AG20443 (cell line): ENCODE measurements at places on chromosomes 5 and 9.

- DNase-seq = no peak
Measured at GRCh38 chr9:116466271-116467235, 220.6 kb upstream of the TRIM32 start.

DNA sequence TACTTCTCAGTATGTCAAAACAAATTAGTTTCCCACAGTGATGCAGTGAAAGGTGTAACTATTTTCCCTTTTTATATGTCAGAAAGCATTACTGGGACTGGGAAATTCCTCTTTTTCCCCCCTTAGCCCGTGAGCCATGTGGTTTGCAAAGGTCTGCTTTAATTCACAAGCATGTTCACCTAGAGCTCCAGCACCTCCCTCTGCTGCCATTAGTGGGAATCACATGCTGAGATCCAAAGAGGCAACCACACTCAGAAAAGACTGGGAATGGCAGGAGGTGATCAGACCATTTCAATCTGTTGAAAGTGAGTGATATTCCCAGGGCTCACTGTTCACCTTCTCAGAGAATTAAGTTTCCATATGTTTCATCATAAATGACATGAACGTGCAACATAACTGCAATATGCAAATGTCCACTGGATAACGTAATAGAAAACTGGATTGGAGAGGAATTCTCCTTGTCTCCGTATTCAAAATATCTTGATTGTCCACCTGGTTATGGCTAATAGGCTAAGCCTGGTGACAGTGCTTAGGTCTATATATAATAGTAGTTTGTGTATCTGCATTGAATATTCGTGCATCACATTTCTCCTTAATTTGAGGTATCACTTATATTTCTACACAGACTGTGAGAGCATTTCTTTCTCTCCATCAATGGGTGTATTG, 703.5 kb upstream of the WWC1 start:
- DNase-seq = peak; percentile 42

DNA sequence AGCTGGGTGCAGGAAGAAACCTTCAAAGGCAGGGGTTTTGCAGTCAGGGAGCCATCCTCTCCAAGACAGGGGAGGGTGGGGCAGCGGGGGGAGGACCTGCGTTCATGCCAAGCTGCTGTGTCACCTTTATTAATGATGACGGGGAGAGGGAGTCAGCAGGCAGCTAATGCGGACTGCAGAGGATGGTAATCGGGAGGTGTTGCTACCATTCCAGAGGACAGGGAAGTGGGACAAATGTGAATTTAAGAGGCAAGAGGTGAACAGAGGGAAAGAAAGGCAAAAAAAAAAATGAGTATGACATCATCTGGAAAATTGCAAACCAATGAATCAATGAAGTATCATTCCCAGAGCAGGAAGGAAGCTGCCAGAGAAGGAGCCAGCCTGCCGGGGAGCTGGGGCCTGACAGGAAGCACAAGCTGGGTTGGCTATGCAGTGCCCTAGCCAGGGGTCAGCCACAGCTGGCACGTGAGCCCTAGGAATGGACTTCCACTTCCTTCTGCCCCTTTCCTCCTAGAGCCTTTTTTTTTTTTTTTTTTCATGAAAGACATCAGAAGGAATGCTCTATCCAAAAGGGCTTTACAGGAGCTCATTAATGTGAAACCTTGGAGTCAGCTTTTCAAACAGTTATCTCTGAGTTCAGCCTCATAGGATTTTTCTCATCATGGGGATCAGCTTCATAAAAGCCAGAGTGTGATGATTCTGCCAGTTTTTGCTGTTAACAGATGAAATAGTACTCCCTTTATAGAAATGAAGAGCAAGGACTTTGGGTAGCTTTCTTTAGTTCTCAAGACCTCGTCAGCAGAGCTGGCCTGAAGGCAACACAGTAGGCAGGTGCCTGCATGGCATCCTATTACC, 9.2 kb downstream of the INSYN2B start:
- peak; percentile 85 for DNase-seq

GRCh38 chr9:35652829-35653209, 2.1 kb upstream of the SIT1 start:
- no peak for DNase-seq

GRCh38 chr9:27582794-27583193, 9.5 kb upstream of the C9orf72 start:
- no peak for DNase-seq

DNA sequence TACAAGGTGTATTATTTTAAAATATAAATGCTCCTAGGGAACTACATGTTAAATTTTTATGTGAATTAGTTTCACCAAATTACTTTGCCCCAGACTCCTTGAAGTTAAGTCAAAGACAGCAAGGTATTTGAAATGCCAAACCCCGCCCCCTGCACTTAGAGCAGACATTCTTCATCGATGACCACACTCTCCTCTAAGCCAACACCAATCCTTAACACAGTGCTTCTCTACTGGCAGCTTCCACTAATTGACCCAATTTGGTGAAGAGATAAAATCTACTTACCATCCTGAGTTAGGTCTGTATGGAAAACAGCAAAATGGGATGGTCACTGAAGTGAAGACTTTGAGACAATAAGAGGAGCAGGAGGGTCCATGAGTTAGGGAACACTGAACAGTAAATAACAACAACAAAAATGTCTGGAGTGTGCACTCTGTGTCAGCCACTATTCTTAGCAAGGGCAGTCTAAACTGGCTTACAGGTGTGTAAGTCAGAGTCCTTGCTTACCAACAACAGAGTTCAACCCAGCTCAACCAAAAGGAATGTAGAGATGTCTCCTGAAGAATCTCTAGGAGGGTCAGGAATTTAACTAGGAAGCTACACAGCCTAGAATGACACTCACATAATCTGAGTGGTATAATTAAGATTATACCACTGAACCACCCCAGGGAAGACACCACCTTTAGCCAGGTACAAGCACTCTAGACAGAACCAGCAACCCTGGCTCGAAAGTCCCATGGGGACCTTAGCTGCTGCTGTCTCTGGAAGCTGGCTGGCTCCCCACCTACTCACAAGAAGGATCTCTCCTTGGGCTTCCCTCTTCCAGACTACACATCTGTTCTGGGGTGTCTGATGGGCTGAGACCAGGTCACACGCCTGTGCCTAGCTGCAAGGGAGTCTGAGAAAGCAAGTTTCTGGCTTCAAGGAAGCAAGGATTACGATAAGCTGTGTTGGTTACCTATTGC, 8.8 kb upstream of the UBE2QL1 start:
- DNase-seq = no peak

DNA sequence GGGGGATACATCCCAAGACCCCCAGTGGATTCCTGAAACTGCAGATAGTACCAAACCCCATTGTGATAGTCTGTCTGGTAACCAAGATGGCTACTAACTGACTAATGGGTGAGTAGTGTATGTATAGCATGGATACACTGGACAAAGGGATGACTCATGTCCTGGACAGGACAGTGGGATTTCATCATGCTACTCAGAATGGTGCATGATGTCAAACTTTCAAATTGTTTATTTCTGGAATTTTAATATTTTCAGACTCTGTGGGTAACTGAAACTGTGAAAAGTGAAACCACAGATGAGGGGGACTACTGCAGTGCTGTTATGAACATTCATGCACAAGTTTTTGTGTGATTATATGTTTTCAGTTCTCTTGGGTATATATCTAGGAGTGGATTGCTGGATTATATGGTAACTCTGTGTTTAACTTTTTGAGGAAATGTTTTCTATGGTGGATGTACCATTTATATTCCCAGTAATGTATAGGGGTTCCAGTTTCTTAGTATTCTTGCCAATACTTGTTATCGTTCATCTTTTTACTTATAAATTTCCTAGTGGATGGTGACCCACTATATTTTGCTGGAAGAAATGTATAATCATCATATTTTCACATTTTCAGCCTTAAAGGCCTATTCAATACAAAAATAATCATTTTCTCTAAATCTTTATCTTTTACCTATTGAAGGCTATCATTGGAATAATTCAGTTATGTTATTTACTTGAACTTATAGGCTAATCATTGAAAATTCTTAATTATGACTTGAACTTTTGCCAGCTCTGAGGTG, 140.9 kb downstream of the NR3C1 start:
- peak; percentile 31 for DNase-seq

DNA sequence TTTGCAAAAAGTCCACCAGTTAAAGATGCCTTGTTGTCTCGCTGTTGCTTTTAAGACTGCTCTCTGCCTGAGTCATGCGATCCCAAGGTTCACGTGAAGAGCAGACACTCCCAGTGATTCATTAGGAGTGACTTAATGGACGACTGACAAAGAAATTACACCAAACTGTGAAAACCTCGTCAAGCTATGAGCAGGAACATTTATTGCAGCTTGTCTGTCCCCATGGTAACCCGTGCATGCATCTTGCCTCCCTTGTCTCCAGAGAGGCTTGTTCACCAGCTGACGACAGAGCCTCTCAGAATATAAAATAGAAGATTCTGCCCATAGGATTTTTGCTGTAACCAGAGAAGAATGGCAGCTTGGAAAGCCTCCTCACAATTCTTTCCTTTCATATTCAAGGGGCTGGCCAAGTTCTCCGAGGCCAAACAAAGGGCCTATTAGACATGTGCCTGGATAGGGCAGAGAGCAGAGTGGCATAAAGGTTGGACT, 352.7 kb downstream of the SPOCK1 start:
- peak; percentile 91 for DNase-seq

DNA sequence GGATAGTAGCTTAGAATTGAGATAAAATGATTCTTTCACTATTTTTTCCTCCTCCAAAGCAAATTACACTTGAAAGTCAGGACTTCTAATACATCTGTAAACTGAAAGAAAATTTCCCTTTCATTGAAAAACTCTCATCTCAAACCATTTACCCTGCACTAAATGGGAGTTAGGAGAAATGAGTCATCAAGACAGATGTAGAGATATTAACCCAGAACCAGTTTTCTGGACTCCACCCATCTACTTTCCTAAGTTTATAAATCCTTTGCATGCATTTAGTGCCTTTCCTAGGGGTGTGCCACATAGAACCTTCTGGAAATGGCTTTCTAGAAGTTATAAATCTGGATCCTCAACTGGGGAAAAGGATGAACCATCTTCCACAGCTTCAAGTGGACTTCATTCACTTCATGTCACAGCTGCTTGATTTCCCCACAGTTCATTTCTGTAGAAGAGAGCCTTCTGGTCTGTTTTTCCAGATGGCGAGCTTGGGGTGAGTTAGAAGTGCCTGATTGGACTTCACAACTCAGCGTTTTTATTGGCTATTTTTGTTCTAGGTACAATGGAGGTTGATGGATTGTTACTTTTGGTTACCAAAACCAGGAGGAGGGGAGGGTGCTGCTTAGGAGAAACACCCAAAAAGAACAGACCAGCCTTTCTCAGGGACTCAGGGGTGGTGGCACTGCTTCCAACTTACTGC, 72.5 kb upstream of the GPR151 start:
- peak; percentile 31 for DNase-seq

GRCh38 chr9:136673975-136674785, 11.5 kb downstream of the EGFL7 start:
- no peak for DNase-seq

GRCh38 chr9:123039617-123040219, 6.3 kb downstream of the GPR21 start:
- DNase-seq = no peak

DNA sequence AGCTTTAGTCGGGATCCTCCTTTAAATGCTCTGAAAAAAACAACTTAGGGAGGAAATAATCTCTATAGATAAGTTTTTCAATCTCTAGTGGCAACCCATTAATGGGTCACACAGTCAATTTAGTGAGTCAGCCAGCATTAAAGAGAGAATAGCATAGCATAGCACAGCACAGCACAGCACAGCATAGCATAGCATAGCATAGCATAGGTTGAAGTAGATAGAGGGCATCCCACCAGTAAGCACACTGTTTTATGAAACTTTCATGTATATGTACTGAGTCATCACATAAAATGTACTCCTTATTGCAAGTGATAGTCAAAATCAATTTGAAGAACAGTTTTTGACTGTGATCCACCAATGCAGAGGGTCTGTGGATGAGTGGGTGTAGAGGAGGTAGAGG, 522.9 kb downstream of the CCDC171 start:
- DNase-seq = no peak

- DNase-seq = no peak
Measured at GRCh38 chr5:160674901-160675300, 177.1 kb downstream of the ATP10B start.

DNA sequence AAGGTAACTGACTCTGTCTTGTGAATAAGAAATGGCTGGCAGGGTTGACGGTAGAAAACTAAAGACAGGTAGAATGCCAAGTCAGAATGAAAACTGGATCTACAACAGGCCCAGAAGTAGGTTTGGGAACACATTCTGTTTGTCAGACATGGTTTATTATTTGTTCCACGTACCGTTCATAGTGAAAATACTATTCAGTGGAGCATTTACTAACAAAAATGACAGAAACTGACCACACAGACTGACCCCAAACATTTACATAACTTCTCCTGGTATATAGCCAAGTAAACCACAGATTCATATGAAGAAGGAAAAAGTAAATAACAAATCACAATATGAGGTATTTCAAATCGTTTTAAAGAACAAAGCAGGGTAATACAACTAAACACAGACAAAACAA, 73.7 kb downstream of the SLC38A9 start:
- DNase-seq = no peak

DNA sequence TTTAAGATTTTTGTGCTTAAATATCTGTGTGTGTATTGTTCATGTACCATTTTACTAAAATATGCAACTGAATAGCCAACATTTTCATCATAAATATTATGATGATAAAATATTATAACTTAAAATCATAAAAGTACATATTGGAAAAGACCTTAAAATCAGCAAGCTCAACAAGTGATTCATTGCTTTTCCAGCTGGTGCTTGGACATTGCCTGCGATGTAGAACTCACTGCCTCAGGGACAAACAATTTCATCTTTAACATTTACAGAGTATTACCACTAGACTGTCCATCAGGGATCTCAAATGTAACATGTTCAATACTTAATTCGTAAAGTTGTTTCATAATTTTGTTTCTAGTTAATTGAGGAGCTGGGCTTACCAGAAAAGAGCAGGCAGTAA, 17.5 kb upstream of the SMARCA2 start:
- no peak for DNase-seq

- DNase-seq = no peak
Measured at GRCh38 chr5:59840200-59840601, 53.3 kb downstream of the PDE4D start.

DNA sequence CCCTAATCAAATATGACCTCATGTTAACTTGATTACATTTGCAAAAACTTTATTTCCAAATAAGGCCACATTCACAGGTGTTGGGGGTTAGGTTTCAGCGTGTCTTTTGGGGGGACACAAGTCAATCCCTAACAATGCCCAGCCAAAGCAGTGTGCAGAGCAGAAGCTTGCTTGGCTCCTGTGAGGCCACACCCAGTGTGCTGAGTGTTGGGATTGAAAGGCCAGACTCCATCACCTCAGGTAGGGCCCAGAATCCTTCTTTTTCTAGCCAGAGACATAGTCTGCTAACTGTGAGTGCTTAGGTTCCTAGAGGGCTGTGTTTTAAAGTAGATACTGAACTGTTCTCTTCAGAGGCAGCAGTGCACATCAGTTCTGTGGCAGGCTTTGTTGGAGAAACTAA, 27.9 kb downstream of the KDM4C start:
- no peak for DNase-seq

- no peak for DNase-seq
Measured at GRCh38 chr5:54645882-54646355, 128.4 kb downstream of the SNX18 start.
